ENCODE measurements at places on chromosomes 16 and 17.

GRCh38 chr16:21028728-21029127, 121.9 kb downstream of the DNAH3 start:
- no peak for DNase-seq

GRCh38 chr17:61454381-61455323, 2.4 kb downstream of the TBX4 start:
- no peak for DNase-seq

DNA sequence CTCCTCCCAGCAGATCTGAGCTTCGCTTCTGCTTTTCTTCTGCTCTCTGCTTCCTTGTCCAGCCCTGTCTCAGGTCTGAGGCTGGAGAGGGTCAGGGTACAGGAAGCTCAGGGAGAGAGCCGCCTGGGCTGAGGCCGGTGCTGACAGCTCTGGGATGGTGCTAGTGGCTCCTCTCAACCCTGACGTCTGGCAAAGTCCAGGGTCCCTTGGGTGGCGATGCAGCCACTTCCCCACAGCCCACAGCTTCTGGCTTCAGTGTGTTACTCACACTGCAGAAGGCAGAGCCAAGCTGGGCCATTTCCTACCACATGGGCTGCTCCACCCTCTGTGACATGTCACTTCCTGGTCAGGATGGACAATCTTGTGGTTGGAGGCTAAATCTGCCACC, at the start of gene CD300C:
CD300C (minus strand) TSS at position 273 of the 388 bp plus-strand sequence. CDS start 333 bp downstream, outside the sequence.
- no peak for DNase-seq

DNA sequence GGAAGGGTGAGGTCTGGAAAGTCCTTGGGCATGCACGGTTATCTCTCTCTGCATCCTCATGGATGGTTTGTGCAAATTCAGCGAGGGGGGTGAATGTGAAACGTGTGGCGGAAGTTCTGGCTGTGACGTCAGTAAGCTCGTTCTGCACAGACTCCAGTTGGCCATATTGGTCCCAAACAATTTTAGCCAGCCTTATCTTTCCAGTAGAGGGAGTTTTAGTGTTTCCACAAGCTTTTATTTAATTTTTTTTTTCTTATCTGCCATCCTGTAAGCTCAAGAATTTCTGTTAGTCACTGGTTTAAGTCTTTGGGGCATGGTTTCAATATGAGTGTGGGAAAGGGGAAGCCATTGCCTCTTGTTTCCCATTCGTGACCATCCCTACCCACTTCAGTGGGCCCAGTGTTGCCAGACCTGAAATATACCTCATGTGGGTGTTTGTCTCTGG, 39.0 kb downstream of the HLF start:
- DNase-seq: peak; percentile 13

DNA sequence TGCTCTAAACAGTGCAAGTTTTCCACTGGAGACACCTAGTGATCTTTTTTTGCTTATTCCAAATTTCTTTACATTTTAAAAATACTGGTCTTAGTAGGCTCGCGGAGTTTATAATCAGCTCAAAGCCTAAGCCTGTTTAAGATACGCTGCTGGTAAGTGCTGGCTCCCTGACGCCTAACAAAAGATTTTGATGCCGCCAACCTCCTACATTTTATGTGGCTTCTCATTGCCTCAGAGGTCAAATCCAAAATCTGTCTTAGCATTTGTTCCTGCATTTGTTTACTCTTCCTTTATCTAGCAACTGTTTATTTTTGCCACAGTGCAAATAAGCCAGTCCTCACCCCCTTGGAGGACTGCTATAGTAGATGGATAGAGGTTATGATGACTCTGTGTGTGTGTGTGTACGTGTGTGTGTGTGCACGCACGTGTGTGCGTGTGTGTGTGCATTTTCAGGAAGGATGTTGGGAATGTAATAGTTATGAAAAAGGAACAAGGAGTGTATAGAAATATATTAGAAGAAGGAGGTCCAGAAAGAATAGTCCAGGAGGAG, 24.8 kb downstream of the HS3ST3B1 start:
- DNase-seq: no peak

All from IMR-90 (cell line).